ENCODE measurements at places on chromosomes 1 and 21.

DNA sequence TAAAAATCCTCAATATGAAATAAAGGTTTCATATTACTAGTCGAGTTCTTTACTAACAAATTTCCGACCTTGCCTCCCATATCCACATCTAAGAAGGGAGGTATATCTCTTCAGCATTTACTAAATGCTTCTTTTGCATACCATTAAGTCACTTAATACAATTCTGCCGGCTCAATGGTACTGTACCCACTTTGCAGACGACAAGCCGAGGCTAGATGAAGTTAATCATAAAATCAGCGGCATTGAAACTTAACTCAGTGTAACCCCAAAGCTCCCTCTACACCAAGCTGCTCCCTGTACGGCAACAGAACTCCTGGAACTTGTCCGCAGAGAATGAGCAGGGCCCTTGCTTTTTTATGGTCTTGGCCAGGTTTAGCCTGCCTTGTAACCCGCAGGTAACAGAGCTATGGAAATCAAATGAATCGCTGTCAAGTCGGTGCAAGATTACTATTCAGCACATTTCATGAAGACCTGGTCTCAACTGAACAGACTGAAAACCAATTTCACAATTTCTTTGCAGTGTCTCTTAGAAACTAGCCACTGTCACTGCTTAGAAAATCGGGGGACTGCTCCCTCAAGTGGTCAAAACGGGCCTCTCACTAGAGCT lies 738 bp downstream of the INTS7 start:
- H3K4me1 ChIP-seq: peaks cover 51% of the 10 kb centered on the region
- H3K36me3 ChIP-seq: peaks cover 5% of the 10 kb centered on the region
- DNase-seq: no peak
- H3K27me3 ChIP-seq: no peaks in the 10 kb centered on the region
- peak overlapping the region; percentile 96 for H3K4me3 ChIP-seq

- no peak overlapping the region for H3K27ac ChIP-seq
- H3K36me3 ChIP-seq: no peaks in the 10 kb centered on the region
- no peak for DNase-seq
Measured at GRCh38 chr1:219465212-219466093, 147.5 kb downstream of the ZC3H11B start.

- DNase-seq: no peak
- H3K4me3 ChIP-seq: peak overlapping the region; percentile 89
- peaks cover 25% of the 10 kb centered on the region for H3K4me1 ChIP-seq
- peaks cover 2% of the 10 kb centered on the region for H3K36me3 ChIP-seq
Measured at GRCh38 chr1:117051224-117052064, 8.7 kb upstream of the TTF2 start.

DNA sequence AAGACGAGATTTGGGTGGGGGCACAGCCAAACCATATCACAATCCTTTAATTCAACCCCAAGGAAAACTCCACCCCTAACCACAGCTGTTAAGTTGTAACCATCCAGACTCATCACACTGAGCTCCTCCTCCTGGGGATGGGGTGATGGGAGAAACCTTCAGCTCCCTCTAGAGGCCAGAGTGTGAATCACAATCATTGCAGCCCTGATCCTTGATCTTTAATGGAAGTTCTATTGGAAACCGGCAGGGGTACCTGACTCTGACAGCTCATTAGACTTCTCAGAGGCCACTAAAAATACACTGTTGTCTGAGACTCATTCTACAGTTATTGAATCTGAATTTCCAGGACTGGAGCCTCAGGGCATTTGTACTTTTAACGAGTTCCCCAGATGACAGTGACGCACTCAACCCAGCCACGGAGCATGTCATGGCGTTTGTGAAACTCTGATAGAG lies 127.2 kb downstream of the IGSF21 start:
- no peak for DNase-seq
- H3K27ac ChIP-seq: no peak overlapping the region
- H3K4me3 ChIP-seq: no peak overlapping the region
- peaks cover 23% of the 10 kb centered on the region for H3K27me3 ChIP-seq

GRCh38 chr1:10691740-10692125 lies 104.7 kb downstream of the CASZ1 start:
- H3K27ac ChIP-seq: no peak overlapping the region
- peaks cover 20% of the 10 kb centered on the region for H3K4me1 ChIP-seq
- H3K36me3 ChIP-seq: no peaks in the 10 kb centered on the region
- H3K27me3 ChIP-seq: no peaks in the 10 kb centered on the region
- H3K4me3 ChIP-seq: no peak overlapping the region

DNA sequence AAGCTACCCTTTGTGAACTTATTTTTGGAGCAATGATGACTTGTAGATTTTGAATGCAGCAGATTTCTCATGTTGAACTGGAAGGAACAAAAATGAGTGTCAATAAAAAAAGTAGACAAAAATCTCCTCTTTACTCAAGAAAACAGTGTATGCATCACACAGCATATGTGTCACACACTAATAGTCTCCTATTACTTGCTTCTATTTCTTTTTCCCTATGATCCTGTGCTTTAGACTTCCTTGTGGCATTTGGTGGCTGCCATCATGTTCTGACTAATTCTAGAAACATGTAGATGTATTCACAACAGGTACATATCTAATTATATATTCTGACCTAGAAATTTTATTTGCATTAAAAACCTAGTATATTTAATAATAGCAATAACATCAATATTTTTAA lies 14.3 kb downstream of the RC3H1 start:
- peaks cover 30% of the 10 kb centered on the region for H3K4me1 ChIP-seq
- peaks cover 2% of the 10 kb centered on the region for H3K36me3 ChIP-seq
- H3K27ac ChIP-seq: no peak overlapping the region
- peak overlapping the region; percentile 16 for H3K4me3 ChIP-seq
- no peaks in the 10 kb centered on the region for H3K27me3 ChIP-seq

GRCh38 chr1:241330619-241331327 lies 26.2 kb downstream of the RGS7 start:
- H3K27me3 ChIP-seq: no peaks in the 10 kb centered on the region
- no peaks in the 10 kb centered on the region for H3K4me1 ChIP-seq
- DNase-seq: no peak
- H3K27ac ChIP-seq: no peak overlapping the region
- no peaks in the 10 kb centered on the region for H3K36me3 ChIP-seq

DNA sequence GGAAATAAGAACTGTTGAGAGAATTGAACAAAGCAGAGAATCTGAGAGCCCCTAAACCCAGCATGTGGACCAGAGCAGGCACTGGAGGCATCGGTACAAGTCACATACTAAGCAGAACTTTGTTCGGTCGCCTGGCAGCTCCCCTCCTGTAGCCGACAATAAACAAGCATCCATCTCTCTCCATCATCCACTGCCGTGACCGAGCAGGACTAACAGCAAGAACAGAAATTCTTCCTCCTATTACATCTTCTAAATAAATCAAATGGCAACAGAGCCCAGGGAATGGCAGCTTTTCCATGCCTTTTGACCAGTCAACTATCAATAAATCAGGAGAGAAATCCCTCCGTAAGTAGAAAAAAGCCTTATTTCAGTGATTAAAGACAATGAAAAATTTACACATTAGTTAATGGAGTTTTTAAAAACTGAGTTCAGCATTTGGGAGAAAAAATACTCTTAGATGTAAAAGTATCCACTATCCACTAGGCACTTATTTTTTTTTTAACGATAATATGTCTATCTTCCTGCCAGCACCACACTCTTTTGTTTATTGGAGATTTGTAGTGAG lies 36.5 kb downstream of the PTPN14 start:
- no peak for DNase-seq
- H3K27ac ChIP-seq: no peak overlapping the region
- no peak overlapping the region for H3K4me3 ChIP-seq

- DNase-seq: no peak
- H3K36me3 ChIP-seq: peaks cover 1% of the 10 kb centered on the region
- H3K4me3 ChIP-seq: no peak overlapping the region
- peaks cover 9% of the 10 kb centered on the region for H3K27me3 ChIP-seq
Measured at GRCh38 chr1:68528243-68528642, 31.4 kb upstream of the DEPDC1 start.

DNA sequence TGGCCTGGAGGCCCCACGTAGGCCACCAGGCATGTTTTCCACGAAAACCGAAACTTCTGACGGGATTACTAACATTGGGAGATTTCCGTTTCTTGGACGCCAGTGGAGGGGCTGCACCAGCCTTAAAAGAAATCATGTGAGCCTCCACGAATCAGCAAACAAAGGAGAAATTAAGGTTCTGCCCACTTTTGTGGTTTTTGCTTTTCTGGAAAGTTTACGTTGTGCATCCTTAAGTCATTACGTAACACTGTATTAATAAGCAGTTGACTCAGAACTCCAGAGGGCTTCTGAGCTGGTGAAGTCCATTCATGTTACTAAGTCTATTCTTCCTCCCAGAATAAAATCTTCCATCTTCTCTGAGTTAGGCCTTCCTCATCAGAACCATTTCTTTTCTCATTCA lies 168.5 kb downstream of the PSMG1 start:
- no peaks in the 10 kb centered on the region for H3K36me3 ChIP-seq
- H3K27me3 ChIP-seq: peaks cover 13% of the 10 kb centered on the region
- H3K27ac ChIP-seq: no peak overlapping the region
- no peaks in the 10 kb centered on the region for H3K4me1 ChIP-seq
- no peak overlapping the region for H3K4me3 ChIP-seq

- no peaks in the 10 kb centered on the region for H3K27me3 ChIP-seq
- H3K36me3 ChIP-seq: no peaks in the 10 kb centered on the region
- H3K4me3 ChIP-seq: peak overlapping the region; percentile 62
- DNase-seq: no peak
- peak overlapping the region; percentile 71 for H3K27ac ChIP-seq
Measured at GRCh38 chr1:26535201-26535600, 5.6 kb downstream of the RPS6KA1 start.

GRCh38 chr1:18300376-18300775 lies 180.4 kb upstream of the KLHDC7A start:
- H3K27ac ChIP-seq: no peak overlapping the region
- H3K27me3 ChIP-seq: peaks cover 40% of the 10 kb centered on the region
- no peak overlapping the region for H3K4me3 ChIP-seq
- H3K36me3 ChIP-seq: no peaks in the 10 kb centered on the region

DNA sequence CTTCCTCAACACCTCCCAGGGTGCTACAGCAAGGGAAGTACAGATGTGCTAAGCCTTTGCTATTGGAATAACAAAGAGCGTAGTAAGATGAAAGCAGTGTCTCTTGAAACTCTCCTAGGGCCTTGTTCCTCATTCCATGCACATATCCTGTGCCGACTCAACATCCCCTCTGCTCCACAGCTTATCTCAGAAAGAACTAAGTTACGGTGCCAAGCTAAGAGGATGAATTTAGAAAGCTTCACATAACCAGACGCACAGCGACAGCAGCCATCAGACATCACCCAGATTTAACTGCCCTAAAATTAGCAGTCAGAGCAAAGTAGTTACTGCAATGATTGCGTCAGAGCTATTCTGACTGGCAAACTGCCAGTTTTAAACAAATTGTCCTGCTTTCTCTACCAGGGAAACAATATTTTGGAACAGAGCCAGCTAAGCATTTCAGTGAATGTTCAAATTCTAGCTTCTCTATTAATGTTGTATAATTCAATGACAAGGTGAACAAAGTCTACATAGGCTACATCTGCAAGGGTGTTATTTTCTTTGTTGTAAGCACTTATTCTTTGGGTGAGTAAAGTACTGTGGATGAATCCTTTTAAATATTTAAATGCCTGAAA lies 9.5 kb downstream of the SIPA1L2 start:
- peaks cover 2% of the 10 kb centered on the region for H3K36me3 ChIP-seq
- H3K27me3 ChIP-seq: peaks cover 29% of the 10 kb centered on the region
- DNase-seq: no peak
- peaks cover 6% of the 10 kb centered on the region for H3K4me1 ChIP-seq

DNA sequence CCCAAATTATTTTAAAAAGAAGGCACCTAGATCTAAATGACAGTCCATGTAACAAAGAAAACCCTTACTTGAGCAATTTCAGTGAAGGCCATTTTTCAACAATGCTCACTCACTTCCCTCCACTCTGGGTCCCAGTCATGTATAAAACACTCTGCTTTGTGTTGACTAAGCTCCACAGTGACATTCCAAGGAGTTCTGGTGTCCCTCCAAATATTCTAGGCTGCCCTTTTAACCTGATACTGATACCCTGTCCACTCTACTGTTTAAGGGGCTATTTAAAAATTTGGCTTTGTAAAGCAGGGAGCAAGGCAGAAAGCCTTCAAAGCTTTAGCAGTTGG lies 73.6 kb downstream of the GNG12 start:
- peaks cover under 1% of the 10 kb centered on the region for H3K4me1 ChIP-seq
- no peak overlapping the region for H3K4me3 ChIP-seq
- DNase-seq: no peak
- H3K36me3 ChIP-seq: no peaks in the 10 kb centered on the region
- H3K27me3 ChIP-seq: peaks cover 41% of the 10 kb centered on the region

DNA sequence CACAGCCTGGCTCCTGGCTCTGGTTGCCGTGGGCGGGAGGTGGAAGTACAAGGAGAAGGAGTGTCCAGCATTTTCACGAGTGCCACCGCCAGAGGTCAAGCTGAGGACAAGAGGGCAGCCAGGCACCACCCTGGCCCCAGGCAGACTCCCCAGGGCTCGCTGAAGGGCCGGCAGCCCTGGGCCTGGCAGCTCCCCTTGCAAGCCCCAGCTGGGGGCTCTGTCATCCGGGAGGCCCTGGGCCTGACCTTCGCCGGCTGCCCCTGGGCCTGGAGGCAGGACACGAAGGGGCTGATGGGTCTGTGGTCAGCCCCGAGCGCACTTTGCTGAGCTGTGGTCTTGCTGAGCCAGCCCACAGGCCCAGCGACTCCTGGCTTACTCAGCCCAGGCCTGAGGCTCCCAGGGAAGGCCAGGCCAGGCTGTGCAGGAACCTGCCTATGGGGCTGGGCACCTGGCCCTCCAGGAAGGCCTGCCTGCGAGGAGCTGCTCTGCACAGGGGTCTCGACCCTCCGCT lies 74.8 kb downstream of the MORN1 start:
- H3K4me3 ChIP-seq: no peak overlapping the region
- no peak for DNase-seq
- no peak overlapping the region for H3K27ac ChIP-seq

DNA sequence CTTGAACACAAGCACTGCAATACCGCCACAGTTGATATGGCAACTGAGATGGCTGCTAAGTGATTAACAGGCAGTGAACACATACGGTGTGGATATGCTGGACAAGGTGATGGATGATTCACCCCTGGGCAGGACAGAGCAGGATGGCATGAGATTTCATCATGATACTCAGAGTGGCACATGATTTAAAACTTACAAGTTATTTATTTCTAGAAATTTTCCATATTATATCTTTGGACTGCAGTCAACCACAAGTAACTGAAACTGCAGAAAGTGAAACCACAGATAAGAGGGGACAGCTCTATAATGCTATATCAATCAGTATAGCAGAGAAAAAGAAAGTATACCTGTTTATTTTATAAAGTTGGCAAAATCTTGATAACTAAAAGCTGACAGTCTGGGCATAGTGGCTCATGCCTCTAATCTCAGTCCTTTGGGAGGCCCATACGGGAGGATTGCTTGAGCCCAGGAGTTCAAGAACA lies 47.9 kb downstream of the PHACTR4 start:
- no peaks in the 10 kb centered on the region for H3K27me3 ChIP-seq
- no peak for DNase-seq
- H3K4me1 ChIP-seq: peaks cover 10% of the 10 kb centered on the region
- no peaks in the 10 kb centered on the region for H3K36me3 ChIP-seq
- peak overlapping the region; percentile 14 for H3K27ac ChIP-seq

Measured in T-helper 17 cell (primary cell).